Activated CD4-positive, CD25-positive, alpha-beta regulatory T cell treated with anti-CD3 and anti-CD28 coated beads, Interleukin-2, amount 50 U/mL, for 24 hours (primary cell): ENCODE measurements at places on chromosomes 7 and 10.
A peak's percentile ranks its signal among the peaks of the same experiment; 100 is the strongest.

DNA sequence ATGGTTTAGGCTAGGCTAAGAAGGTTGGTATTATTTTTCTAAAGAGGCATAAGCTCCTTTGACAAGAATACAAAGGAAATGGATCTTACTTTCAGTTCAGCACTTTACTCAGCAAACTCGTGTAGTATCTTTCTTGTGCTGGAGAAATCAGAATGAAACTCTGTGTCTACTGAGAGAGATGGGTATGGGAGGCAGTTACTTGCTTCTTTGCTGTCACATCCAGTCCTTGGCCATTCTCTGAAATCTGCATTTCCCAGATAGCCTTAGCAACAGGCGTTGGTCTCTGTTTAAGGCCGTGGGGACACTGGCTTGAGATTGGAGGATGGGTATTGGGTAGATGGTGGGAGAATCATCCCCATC lies 180.5 kb downstream of the NRP1 start:
- peak; percentile 39 for ATAC-seq

GRCh38 chr7:36490419-36490830 lies 100.8 kb downstream of the ANLN start:
- no peak for ATAC-seq

DNA sequence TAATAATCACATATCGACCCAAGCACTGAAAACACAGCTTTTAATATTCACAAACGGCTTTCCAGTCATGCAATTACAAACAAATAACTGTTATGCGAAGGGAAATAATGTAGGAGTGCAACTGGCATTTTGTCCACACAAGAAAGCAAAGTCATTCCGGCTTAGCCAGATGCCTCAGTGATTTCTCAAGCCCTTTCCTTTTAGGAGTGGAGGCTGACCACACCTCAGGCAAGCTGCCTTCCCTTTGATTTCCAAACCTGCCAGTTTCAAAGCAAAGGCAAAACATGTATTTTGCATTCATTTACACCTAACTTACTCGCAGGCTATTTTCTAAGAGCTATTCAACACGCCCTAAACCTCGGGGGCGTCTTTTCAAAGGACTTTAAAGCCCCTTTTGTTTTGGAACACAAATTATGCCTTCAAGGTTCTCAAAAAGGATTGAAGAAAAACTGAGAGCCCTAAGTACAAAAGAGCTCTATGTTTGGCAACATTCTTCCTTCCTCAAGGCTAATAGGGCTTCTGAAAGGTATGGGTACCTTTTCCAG lies 109.6 kb downstream of the CPXM2 start:
- no peak for ATAC-seq

DNA sequence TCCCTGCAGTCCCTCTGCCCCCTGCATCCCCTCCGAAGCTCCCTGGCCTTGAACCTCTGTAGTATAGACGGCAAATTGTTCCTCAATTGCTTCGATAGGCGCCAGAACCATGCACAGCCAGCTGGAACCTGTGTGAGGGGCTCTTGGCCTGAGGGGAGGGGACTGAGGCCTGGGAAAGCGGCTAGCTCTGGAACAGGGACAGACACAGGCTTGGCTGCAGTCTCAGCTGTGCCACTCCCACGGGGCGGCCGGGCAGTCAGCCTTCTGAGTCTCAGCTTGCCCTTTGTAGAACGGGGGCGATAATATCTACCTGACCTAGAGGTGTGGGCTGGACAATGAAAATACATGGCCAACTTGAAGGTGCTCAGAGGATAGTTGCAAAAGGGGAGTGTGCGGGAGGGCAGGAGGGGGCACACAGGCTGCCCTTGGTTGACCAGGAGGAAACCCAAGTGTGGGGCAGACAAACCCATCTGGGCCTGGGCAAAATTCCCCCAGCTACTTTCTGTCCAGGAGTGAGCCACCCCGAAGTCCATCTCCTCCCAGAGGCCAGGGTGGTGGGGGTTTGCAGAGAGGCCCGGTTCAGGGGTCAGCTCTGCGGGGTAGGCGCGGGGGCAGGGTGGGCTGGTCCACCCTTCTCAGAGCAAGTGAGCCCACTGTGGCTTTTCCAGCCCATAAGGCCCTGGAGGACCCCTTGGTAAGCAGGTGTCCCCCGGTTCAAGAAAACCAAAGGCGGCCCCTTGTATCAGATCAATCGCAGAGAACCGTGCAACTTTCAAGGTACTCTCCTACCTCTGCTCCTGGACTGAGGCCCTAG lies 4.6 kb downstream of the CRYGN start:
- ATAC-seq = no peak

- ATAC-seq = no peak
These were observed 181.7 kb upstream of the KAT6B start for GRCh38 chr10:74644738-74645137.

GRCh38 chr7:106480616-106481031 lies 180.3 kb downstream of the CCDC71L start:
- ATAC-seq = no peak

- ATAC-seq = no peak
These were observed 23.6 kb upstream of the VPS41 start for GRCh38 chr7:38932509-38933168.

DNA sequence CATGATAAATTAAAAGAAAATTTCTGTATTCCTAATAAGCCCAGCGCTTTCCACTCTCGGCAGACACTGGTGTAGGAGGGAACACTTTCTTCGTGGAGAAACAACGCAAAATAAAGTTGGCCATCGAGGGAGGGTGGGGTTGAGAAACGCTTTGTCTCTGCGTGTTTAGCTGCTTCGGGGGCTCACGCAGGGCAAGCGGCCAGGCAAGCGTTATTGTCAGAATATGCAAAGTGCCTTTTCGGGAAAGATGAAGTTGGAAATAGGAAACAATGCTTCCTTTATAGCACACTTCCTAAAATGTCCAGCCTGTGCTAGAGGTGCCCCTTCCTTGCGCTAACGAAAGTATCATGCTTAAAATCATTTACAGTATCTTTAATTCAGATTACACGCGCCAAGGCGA lies 1.9 kb upstream of the EBF3 start:
- no peak for ATAC-seq

DNA sequence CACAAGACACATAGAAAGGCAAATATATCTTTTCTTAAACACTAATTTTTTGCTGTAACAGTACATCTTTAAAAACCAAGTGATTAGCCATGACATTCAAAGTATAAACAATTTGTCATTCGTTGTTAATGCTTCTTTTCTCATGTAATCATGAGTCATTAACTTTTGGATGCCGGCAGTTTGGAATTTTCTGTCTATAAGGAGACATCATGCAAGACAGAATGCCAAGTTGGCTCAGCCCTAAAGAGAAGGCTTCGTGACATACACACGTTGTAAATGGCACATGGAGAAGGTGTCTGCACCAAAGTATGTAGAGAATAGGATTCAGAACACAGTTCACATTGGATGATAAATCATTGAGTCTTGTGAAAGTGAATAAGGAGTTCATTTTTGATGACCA lies 35.9 kb downstream of the CCDC3 start:
- no peak for ATAC-seq

GRCh38 chr7:34438436-34438835 lies 219.6 kb upstream of the NPSR1 start:
- no peak for ATAC-seq

DNA sequence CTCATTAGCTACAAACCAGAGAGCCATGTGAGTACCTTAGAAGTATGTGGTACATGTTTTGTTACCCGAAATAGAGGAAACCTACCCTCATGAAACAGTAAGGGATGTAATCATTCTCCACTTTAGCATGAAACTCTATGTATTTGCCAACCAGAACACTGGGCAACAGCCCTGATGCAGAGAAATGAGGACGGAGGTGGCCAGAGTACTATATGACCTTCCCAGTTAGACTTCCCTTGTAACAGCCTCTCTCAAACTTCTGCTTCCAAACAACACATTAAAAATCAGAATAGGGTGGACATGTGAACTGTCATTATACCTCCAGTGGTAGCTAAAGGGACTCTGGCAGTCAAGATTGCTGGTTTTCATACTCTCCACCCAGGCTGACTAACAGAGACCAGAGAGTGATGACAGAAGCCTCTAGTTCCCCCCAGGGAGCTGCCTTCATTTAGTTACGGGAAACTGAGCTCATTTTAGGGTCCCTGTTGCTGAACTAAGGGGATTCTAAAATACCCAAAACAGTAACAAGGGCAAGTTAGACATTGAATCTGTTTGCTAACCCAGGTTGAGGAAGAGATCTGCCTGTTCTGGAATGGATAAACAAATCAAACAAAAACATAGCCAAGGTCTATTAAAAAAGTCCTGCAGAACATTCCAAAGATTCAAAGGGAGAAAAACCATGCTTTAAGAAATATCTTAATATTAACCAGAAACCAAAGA lies 83.1 kb downstream of the VPS41 start:
- no peak for ATAC-seq

- no peak for ATAC-seq
These were observed 55.4 kb upstream of the CDC14C start for GRCh38 chr7:48868916-48869315.

- peak; percentile 68 for ATAC-seq
These were observed 44.2 kb upstream of the DPYSL4 start for GRCh38 chr10:132142396-132143161.

DNA sequence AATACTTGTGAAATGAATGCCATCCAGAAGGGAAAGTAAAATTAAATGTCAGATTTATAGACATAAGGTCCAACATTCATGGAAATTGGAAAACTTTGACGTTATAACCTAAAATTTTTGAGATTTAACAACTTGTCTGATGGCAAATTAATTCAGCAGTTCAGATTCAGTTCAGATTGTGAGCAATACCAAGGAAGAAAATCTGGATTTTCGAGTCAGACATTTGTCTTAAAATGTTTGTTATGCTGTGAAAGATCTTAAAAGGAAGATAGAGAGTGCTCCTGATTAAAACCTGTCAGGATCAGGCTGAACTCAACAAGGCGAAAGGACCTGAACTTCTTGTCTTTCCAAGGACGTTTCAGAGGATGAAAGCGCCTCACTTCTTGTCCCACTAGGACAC lies 320.9 kb downstream of the PAXIP1 start:
- ATAC-seq = no peak

DNA sequence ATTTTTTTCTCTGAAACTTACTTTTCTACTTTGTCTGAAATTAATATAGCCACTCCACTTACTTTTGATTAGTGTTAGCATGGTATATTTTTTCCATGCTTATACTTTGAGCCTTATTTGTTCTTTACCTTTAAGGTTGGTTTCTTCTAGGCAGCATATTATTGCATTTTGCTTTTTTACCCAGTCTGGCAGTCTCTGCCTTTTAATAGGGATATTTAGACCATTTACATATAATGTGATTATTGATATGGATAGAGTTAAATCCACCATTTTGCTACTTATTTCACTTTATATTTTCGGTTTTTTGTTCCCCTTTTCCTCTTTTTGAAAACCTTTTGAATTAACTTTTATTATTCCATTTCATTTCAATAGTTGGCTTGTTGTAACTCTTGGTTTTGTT lies 30.3 kb downstream of the CYP26A1 start:
- no peak for ATAC-seq

DNA sequence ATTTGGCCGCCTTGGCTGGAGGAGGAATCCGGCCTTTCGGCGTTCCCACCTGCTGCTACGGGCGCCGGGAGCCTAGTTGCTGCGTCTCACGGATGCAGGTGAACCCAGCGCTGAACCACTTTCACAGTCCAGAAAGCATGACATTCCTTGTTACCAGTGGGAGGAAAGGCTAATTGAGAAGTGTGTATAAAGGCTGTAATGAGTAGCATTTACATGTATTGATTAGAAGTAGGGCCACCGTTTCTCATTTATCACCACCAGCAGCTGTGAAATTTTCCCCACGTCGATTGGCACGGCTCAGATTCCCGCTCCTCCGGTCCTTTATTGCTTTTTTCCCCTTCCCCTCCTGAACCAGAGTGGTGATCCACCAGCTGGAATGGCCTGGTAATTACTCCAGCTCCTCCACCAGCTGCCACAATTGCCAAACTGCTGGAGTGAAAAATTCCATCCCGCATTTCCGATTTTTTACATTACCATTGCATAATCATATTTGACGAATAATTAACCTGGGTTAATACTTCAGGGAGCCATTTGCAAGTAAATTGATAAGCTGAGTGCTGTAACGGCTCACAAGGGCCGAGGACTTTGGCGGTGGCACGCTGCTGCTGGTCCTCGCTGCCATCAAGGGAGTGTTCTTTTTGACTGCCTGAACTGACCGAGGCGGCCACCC lies 153.3 kb downstream of the POU6F2 start:
- no peak for ATAC-seq

DNA sequence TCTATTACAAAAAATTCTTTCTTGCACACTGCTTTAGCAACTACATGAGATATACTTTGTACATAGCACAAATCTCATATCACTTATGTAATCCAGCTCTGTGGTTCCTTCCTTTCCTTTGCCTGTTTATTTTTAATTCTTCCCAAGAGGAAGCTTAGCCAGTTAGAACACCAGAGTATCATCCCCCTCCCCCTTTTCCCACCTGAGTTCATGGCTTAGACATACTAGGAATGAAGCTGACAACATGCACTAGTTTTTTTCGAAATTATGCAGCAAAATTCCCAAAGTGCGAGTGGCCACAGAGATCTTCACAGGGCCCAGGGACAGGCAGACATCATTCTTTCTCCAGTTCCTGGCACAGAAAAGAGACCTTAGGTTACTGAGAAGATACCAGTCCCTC lies 17.8 kb downstream of the CAV1 start:
- no peak for ATAC-seq

- ATAC-seq = no peak
These were observed 417.0 kb upstream of the FOXK1 start for GRCh38 chr7:4265066-4265465.

GRCh38 chr10:43253461-43254198 lies 13.2 kb downstream of the RASGEF1A start:
- no peak for ATAC-seq

DNA sequence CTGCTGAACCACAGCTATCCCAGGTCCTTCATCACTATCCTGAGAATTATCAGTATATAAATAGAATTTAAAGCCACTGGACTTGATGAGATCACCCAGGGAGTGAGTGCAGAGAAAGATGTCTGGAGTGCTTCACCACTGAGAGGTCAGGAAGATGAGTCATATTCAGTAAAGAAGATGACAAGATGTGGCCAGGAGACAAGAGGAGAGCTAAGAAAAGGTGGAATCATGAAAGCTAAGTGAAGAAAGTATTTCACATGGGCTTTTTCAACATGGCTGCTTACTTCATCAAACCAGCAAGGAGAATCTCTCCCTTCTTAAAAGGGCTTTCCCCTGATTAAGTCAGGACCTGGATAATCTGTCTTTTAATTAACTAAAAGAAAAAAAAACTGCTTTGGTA lies 9.1 kb upstream of the PRKAR2B start:
- no peak for ATAC-seq

GRCh38 chr10:24331457-24331856 lies 122.5 kb downstream of the KIAA1217 start:
- no peak for ATAC-seq

DNA sequence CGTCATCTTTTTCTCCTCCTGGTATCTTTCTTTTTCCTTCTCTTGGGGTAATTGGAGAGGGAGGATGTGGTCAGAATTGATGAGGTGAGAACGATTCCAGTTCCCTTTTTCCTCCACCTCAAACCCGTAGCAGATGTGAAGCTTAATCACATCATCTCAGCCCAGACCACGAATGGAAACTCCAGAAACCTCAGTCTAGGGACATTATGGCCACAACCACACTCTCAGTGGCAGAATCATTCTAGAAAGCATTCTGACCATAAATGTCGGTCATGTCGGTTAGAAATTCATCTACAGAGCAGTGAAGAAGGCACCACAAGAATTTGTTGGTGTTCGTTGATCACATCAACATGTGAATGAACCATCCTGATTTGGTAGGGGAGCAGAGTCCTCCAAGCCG lies 78.7 kb downstream of the GATA3 start:
- ATAC-seq = no peak
